ENCODE measurements at places on chromosomes 6 and 20.

GRCh38 chr6:165742047-165742446, 79.0 kb upstream of the PDE10A start:
- no peak for DNase-seq

DNA sequence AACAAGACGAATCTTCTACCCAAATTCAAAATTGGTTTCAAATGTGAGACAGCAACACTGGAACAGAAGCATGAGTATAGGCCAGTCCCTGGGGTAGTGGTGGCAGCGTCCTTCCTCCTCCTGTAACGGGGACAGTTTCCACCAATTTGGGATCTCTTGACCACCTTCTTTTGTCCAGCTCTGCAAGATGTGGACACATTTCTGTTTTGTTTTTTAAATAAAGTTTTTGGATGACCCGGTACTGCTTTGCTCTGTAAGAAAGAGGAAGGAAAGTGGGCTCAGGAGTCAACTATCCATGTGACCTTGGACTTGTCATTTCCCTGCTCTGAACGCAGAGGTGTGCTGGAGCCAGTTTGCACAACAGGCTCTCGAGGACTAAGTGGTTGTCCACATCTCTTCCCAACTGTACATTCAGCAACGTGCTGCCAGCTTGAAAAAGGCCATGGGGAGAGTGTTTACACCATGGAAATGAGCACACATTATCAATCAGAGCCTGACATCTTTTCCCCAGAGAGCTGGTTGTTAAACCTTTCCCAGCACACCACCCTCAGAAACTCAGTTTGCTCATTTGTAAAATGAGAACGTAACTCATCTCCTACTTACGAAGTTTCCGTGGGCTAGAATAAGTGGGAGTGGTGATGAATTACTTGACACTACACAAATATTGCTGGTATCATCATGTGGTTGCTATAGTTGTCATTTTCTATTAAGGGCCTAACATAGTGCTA, 66.5 kb downstream of the ADTRP start:
- DNase-seq = no peak

- no peak for DNase-seq
Measured at GRCh38 chr6:149003560-149003959, 256.7 kb downstream of the UST start.

- no peak for DNase-seq
Measured at GRCh38 chr20:53999077-53999476, 71.3 kb downstream of the BCAS1 start.

DNA sequence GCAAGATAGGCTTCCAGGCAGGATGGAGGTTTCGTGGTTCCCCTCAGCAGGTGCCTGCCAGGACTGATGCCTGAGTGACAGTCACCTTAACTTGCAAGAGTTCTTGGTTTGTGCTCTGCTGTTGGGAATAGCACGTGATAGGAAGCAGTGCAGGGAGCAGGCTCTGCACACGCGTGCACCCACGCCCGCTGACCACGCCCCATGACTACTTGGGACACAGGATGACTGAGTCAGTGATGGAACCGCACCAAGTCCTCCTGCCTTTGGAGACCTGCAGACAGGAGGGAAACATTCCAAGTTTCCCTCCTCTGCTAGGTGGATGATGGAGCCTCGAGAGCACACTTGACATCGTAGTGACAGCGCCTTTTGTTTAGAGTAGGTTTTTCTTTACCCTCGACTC, 164.2 kb downstream of the DTNBP1 start:
- no peak for DNase-seq

DNA sequence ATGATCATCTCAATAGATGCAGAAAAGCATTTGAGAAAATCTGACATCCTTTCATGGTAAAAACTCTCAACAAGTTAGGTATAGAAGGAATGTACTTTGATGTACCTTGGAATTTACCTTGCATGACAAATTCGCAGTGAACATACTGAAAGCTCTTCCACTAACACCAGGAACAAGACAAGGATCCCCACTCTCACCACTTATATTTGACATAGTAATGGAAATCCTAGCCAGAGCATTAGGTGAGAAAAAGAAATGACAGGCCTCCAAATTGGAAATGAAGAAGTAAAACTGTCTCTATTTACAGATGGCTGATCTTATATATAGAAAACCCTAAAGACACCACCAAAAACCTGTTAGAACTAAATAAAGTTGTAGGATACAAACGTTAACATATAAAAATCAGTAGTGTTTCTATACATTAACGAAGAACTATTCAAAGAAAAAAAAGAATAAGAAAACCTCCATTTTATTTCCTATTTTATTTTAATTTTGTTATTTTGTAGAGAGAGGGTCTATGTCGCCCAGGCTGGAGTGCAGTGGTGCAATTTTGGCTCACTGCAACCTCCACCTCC, 26.9 kb downstream of the PCNA start:
- DNase-seq = no peak

- no peak for DNase-seq
Measured at GRCh38 chr20:13009682-13010406, 1.1 kb downstream of the SPTLC3 start.

GRCh38 chr20:16816192-16816591, 68.0 kb downstream of the OTOR start:
- no peak for DNase-seq

- DNase-seq = no peak
Measured at GRCh38 chr6:101845621-101846020, 452.1 kb downstream of the GRIK2 start.

DNA sequence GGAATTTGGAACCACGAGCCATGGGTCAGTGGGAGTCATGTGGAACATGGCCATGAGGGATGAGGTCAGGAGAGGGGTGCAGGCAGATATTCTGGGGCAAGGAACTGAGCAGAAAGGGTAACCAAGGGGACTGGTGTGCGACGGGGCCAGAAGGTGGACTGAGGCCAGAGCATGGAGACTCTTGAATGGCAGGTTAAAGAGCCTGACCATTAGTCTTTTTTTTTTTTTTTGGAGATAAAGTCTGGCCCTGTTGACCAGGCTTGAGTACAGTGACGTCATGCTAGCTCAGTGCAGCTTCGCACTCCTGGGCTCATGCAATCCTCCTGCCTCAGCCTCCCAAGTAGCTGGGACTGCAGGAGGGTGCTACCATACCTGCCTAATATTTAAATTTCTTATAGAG, 64.0 kb downstream of the RREB1 start:
- DNase-seq = no peak

DNA sequence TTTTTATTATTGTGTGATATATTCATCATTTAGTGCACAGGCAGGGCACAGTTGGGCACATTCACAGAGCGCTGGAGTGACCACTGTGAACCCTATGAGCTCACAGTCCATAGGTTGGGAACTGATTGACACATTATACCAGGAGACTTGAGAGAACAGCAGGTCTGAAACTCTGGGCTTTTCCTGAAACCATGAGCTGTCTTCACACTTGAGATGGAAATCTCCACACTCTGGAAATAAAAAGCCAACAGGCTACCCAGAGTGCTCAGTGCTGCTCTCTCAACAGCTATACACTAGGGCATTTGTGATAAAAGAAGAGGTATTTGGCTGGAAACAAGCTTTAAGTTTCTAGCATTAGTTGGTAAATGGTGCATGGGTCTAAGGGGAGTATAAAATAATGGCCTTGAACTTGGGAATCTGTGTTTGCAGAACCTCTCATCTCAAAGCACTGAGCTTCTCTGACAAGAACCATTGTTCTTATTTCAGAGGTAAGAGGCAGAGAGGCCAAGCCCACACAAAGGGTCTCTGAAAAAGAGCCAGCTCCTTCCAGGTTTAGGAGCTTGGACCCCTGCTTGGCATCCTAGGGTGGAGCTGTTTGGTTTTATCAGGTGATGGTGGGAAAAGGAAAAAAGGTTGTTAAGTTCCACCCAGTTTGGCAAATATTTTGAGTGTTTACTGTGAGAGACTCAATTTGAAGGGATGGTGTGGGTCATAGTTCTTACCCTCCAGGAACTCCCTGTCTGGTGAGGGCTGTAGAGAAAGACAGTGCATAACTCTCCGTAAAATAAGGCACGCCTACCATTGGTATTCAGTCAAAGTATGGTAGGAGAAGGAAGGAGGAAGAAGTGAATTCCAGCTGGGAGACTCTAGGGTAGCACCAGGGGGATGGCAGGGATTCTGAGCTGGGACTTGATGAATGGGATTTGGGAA, 14.5 kb downstream of the CHMP4B start:
- no peak for DNase-seq

DNA sequence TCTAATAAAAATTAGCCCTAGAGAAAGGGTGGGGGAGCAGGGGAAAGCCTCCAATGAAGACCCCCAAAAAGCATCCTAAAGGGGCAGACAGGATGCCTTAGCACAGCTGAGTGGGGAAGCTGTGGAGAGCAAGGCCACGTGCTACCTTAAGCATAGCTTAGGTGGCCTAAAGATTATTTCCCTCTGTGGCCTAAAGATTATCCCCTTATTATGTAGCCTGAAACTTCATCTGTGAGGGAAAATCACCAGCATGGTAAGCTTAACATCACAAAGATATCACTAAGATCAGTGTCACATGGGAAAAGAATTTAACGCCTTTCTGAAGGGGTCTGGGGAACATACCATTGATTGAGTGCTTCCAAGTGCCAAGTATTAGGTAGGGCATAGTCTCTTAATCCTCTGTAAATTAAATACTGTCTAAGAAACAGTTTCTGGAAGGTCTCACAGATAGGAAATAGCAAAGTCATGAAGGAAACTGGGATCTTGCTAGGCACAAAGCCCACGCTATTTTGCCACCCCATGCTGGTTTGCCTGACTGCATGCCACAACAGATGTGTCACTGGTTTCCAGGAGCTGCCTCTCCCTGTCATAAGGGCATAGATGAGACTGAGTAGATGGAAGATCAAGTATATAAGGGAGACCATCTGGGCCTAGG, 170.0 kb downstream of the HACE1 start:
- DNase-seq = no peak

DNA sequence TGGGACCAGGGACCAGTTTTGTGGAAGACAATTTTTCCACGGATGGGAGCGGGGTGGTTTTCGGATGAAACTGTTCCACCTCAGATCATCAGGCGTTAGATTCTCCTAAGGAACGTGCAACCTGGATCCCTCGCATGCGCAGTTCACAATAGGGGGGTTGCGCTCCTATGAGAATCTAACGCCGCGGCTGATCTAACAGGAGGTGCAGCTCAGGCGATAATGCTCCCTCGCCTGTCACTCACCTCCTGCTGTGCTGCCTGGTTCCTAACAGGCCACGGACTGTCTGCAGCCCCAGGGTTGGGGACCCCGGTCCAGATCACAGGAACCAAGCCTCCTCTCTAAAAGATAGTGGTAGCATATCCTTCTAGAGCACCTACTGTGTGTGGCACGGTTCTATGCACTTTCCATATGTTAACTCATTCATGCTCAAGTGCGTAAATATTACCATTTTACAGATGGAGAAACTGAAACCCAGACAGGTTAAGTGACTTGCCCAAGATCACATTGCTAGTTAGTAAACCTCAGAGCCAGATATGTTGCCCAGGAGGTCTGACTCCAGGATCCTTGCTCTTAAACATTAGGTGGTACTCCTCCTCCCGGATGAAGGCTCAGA, 25.3 kb downstream of the SPDEF start:
- no peak for DNase-seq

GRCh38 chr20:44481719-44482416, 6.2 kb downstream of the TTPAL start:
- DNase-seq = no peak

- DNase-seq = no peak
Measured at GRCh38 chr6:129342796-129343195, 367.2 kb downstream of the ARHGAP18 start.

GRCh38 chr20:58084966-58085365, 143.5 kb downstream of the ANKRD60 start:
- DNase-seq = no peak

GRCh38 chr6:31397901-31398525, 5.4 kb upstream of the MICA start:
- DNase-seq = no peak

DNA sequence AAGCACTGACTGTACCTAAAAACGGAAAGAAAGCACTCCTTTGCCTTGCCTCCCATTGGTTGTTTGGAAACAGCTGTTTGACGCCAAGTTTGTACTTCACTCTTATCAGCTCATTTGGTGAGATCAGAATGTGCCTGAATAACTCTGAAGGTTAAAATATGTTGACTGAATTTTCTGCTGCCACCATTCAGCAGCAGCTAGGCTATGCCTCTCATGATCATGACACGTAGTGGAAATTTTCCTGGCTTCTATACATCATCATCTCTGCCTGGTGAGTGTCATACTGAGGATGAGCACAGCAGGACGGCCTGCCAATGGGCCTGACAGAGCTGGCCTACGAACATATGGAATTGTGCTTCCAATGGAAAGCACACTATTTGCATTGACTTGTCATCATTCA, 704.9 kb upstream of the CITED2 start:
- DNase-seq = no peak

DNA sequence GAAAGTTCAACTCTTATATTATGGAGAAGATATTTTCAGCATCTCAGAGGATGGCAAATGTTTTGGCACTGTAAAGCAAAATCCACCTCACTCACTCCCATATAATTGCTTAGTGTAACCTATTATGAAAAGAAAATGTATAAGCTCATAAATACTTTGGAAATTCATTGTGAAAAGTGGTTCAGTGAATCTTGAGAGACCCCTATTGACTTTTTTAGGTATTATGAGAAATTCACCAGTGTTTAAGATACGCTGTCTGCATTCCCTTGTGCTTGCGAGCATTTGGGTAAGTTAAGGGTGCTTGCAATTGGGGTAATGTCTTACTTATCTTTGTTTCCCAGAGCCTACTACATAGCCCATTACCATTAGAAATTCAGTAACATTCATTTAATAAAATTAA, 66.3 kb upstream of the BMP5 start:
- no peak for DNase-seq

DNA sequence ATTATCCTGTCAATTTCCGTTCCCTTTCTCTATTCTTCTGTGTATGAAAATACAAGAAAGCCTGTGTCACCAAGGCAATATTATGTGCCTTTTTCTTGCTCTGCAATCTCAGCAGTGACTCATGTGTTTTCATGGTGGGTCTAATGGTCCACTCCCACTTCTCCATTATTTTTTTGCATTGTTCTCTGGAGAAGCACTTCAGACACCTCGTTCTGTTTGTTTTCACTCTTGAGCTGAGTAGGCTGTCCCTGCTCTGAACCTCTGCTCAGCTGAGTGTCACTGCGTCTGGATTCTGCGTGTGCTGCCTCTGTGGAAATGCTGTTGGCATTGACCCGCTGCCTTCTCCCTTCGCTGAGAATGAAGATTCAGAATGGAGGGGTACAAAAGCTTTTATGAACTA, 230.6 kb downstream of the TMEM242 start:
- DNase-seq = no peak

GRCh38 chr20:3405696-3406358, 1.6 kb downstream of the DNAAF9 start:
- no peak for DNase-seq

DNA sequence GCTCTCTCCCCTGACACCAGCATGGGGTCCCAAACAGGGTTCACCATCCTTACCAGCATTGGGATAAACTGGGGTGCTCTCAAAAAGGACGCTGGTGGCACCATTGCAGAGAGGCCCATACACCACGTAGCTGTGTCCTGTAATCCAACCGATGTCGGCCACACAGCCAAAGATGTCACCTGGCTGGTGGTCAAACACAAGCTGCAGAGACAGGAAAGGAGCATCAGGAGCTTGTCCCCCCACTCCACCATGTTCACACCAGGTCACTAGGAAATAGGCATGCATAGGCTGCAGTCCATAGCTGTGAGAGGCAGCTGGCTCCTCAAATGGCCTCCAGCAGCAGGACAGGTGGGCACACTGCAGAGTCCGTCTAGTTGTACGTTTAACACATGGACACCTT, 28.8 kb upstream of the APMAP start:
- DNase-seq = no peak
